NCI-H526 treated with DMSO at 0.1 percent for 48 hours (cell line): ENCODE measurements at places on chromosomes 2 and 18.

- no peak for DNase-seq
These were observed 34.5 kb downstream of the NEURL3 start for GRCh38 chr2:96470636-96471035.

DNA sequence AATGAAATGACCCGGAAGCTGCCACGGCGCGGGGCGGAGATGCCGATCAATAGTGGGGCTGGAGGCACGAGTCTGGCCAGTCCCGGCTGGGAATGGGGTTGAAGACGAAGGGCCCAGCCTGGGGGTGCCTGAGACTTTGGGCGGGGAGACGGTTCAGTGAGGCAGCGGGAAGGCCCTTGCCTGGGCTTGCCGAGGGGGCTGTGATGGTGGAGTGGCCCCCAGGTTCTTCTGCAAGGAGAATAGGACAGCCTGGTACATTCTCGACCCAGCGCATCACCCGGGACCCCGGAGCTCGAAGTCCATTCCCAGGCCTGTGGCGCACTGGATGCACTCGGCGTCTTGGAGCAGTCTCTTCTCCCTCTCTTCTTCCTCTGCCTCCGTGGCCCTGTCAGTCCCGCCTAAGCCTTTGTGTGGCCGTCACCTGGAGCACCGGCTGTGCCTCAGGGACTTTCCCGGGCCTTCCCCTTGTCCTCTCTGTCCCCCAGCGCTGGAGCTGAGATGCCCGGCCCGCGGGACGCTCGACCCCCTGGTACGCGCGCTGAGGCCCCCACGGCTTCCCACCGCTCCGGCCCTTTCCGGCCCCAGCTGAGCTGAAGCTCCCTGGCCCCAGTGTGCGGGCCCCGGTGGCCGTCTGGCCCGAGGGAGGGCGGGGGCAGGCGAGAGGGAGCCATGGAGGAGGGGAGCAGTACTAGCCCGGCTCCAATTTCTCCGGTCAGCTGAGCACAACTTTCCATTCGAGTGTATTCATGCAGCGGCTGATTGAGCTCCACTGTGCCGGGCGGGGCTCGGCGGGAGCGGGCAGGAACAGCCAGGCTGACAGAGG lies 8.0 kb downstream of the SIX3 start:
- no peak for DNase-seq

DNA sequence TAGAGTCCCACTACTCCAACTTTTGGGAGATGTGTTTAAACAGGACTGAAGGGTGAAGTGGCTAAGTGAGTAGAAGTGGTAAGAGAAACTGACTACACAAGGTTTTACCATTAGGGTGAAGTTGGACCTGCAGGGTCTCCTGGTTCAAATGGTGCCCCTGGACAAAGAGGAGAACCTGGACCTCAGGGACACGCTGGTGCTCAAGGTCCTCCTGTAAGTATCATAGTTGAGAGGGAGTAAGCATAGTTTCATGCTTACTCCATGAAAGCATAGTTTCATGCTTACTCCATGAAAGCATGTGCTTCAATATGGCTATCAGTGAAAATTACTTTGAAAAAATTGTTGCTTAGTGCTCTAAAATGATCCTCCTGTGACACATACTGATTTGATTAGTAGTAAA lies 19.1 kb downstream of the COL3A1 start:
- no peak for DNase-seq

- DNase-seq = peak; percentile 73
These were observed 1.2 kb upstream of the DNAJB2 start for GRCh38 chr2:219277703-219278654.

- no peak for DNase-seq
These were observed 67.7 kb downstream of the HPCAL1 start for GRCh38 chr2:10370390-10370789.

- no peak for DNase-seq
These were observed 203.5 kb downstream of the LPIN1 start for GRCh38 chr2:11949732-11950523.

- DNase-seq = no peak
These were observed 44.0 kb downstream of the PTRHD1 start for GRCh38 chr2:24749069-24749691.
